ENCODE measurements at places on chromosomes 2 and 18.

DNA sequence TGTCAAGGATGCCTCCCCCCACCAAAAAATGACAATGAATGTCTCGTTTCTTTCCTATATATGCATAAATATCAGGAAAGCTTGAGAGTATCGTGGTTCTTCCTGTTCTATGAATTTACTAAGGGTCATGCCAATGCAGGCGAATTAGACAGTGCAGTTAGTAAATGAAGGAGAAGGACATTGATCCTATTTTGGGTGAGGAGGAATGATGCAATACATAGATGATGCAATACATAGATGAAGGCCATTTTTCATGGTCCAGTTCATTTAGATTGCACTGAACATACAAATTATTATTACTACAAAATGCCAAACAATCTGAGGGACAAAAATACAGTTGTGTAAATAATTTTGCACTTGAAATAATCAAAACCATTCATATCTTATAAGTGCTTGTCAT is 1265.0 kb downstream of the LRP1B start:
- no peak for DNase-seq

- DNase-seq = no peak
These were observed 131.1 kb downstream of the PPP1R1C start for GRCh38 chr2:182116774-182117173.

DNA sequence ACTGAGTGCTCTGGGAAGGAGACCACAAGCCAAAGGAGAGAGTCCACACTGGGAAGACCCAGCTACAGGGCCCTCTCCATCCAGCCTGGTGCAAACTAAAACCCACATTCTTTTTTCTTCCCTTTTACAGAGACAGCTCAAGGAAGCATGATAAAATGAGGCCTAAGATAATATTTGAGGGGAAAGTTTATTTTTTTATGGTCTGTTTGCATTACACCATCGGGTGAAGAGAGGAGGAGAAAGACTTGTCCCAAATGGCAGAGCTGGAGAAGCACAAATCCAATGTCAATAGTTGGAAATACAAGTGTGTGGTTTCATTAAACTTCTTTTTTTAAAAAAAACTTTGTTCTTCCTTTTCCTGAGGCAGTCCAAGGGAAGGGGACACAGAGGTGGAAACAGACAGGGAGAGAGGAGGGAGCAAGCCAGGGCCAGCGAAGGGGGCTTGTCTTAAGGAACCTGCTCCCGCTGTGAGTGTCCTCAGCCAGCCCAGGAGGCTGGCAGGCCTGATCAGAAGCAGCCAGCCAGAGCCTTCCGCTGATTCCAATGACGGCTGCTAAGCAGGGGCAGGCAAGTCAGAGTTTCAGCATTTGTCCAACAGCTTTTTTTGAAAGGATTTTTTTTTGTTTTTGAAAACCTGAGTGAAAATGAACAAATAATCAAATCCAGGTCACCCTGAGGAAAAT is 203.8 kb upstream of the SIX2 start:
- DNase-seq = no peak

GRCh38 chr2:200301953-200302858 is 4.3 kb upstream of the SPATS2L start:
- no peak for DNase-seq

DNA sequence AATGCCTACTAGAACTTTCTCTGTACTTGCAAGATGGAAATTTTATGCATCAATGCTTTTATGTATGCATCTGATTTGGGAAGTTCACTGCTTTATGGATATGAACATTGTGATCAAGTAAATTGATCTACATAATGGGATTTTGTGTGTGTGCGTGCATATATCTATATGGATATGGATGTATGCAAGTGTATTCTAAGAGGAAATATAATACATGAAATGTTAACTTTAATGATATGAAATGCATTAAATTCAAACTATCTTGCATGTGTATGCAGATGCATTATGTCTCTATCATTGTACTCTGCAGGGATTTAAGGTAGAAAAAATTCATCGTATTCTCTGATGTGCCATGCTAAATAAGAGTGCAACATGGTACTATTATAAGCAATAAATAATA is 1855.4 kb upstream of the PIK3C3 start:
- no peak for DNase-seq

- DNase-seq = no peak
These were observed 46.9 kb downstream of the GCA start for GRCh38 chr2:162390801-162391200.

DNA sequence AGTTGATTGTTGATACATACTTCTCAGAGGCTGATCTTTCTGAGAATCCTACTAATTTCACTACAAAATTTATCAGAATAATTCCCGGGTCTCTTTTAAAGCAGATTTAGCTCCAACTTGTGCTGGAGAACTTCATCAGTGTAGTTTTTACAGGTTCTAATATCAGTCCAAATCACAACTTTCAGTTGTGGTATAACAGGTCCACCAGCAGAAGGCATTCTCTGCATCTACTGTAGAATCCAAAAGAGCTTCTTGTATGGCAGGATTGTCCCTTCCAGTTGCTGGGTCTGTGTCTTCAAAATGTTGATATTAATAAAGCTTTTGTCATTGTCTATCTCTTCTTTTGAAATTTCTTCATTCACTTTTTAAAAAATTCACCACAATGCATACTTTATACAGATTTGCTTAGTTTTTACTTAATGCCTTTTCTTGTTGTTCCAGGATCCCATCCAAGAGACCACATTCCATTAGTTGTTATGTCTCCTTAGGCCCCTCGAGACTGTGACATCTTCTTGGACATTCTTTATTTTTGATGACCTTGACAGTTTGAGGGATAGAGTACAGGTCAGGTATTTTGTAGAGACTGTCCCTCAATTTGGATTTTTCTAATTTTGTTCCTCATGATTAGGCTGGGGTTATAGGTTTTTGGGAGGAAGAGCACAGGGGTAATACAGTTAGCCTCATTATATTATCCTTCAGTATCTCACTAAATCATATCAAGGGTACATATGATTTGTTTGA is 490.5 kb upstream of the MEX3C start:
- no peak for DNase-seq

GRCh38 chr2:185610301-185610700 is 128.3 kb upstream of the FSIP2 start:
- DNase-seq = no peak

DNA sequence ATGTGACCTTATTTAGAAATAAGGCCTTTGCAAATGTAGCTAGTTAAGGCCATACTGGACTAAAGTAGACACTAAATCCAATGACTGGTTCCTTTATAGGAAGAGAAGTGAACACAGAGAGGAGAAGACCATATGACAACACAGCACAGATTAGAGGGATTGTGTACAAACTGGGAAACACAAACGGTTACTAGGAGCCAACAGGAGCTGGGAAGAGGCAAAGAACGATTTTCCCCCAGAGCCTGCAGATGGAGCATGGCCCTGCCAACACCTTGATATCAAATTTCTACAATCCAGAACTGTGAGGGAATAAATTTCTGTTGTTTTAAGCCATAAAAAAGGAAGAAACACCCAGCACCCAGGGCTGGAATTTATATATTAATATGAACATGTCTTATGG is 38.7 kb upstream of the COL5A2 start:
- DNase-seq = no peak

- DNase-seq = no peak
These were observed 94.3 kb downstream of the GALR1 start for GRCh38 chr18:77343846-77344510.

DNA sequence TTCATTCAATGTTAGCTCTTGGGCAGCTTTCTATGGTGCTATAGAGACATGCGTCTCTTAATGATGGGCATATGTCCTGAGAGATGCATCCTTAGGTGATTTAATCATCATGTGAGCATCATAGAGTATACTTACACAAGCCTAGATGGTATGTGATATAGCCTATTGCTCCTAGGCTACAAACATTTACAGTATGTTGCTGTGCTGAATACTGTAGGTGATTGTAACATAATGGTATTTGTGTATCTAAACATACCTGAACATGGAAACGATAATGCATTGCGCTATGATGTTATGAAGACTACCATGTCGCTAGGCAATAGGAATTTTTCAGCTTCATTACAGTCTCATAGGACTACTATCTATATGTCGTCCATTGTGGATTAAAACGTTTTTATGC is 89.4 kb downstream of the ARHGAP15 start:
- DNase-seq = no peak

DNA sequence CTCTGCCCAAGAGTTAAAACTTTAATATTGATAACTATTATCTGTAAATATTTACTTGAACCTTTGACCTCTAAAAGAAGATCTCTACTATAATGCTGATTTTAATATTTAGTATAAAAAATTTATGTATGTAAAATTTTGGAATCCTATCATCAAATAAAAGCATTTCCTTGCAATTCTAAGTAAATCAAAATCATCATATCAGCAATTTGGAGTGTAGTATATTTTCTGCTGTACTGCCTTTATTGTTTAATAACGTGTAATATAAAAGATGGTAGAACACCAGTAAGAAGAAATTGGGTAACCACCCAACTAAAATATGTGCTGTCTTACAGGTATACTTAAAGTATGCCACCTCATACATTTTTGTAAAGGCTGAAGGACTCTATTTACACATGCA is 94.6 kb downstream of the TLK1 start:
- DNase-seq = no peak

- no peak for DNase-seq
These were observed 78.2 kb upstream of the UXS1 start for GRCh38 chr2:106272216-106272807.

DNA sequence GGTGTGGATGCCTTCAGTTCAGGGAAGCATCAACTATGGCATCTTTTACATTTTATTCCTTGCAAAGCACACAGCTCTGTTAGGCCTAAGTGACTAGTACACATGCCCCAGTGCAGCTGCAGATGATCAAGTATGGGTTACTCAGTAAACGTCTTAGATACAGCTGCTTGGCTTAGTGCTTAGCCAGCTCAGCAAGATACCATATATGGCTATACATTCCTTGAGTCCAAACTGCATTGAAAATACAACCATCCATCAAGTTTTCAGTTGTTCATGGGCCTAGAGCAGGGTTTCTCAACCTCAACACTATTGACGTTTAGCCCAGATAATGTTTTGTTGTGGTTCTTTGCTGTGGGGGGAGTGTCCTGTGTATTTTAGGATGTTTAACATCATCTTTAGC is 769.9 kb downstream of the TSN start:
- DNase-seq = no peak

DNA sequence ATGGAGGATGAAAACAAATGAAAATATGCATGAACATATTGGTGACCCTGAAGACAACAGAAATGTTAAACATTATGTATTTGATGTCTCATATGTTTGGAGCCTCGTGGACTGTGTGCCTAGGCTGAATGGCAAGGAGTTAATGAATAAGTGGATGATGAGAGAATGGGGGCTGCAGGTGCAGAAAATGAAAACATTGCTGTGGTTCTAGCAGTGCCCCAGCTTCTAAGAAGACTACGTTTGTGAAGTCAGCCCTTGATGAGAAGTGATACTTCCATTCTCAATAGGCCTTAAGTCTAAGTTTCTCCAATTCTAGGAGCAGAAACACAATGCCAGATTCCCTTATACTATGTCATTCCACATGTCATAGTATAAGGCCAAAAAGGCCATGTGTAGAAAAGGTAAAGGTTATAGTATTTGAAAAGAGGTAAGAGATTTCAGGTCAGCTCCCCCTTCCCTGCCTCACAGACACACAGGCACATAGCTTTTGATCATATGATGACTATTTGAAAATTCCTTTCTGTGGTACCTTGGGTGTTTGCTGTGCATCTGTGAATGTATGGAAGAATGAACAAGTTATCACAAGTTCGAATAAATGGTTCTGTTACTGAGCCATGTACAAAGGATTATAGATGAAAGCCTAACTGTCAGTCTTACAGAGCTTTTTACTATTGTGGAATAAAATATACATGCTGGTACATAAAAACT is 280.8 kb downstream of the SETBP1 start:
- DNase-seq = no peak

DNA sequence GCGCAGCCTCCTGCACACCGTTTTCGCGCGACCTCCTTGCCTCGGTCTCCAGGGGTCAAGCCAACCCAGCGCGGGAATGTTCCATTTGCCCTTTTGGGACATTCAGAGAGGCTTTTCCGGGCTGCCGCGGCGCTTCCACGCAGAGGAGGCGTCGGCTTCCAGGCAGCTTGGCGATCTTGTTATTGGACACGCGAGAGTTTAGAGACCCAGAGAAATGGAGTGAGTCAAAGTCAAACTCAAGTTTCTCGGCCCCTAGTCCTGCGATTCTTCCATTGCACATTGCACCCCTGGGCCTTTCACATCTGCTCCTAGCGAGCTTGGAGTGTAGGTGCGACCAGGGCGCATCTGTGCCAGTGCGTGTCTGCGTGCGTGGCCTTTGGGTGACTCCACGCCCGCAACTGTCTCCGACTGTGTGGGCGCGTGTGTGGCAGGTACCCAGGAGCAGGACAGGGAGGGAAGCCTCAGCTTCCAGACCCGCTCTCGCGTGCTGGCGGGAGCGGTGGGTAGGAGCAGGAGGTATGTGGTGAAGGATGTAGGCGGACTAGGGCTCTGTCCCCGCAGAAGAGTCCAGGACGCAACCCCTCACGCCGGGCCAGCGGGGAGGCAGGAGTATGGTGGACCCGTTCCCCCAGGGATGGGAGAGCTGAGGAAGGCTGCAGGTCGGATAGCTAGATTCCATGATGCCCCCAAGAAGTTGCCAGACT is 13.5 kb downstream of the SIX3 start:
- peak; percentile 46 for DNase-seq

DNA sequence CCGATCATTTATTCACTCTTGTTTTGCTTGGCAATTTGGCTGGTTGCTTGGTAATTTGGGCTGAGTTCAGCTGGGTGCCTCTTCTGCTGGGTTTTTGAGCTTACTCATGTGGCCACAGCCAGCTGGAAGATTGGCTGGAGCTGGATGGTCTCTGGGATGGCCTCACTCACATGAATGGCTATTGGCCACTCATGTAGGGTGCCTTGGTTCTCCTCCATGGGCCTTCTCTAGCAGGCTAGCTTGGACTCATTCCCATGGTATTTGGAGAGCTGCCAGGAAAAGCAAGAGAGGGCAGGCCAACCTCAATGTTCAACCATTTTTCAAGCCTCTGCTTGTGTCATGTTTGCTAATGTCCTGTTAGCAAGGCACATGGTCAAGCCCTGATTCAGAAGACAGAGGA is 16.9 kb downstream of the ZAP70 start:
- no peak for DNase-seq

DNA sequence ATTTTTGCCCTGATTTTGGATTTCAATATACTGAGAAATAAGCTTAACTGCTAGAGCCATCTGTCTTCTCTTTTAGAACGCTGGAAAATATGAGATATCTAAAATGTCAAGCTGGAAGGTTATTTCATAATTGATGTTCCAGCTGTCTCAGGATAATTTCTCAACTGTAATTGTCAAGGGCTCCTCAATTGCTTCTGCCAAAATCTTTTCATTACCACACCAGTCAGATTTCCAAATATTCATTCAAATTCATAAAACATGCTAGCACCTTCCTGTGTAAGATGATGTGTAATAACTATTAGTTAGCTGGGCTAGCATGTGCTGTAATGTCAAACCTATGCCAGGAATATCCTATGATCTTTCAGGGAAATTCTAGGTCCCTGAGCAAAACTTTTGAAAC is 88.1 kb downstream of the TNFRSF11A start:
- DNase-seq = no peak

GRCh38 chr2:38935568-38936172 is 46.0 kb downstream of the ARHGEF33 start:
- no peak for DNase-seq

Data from HuH-7 (cell line).